SIG-M5 (cell line): ENCODE measurements at places on chromosomes 13 and 19.

GRCh38 chr19:9189535-9189934 is 10.8 kb downstream of the OR7D2 start:
- no peak for DNase-seq

DNA sequence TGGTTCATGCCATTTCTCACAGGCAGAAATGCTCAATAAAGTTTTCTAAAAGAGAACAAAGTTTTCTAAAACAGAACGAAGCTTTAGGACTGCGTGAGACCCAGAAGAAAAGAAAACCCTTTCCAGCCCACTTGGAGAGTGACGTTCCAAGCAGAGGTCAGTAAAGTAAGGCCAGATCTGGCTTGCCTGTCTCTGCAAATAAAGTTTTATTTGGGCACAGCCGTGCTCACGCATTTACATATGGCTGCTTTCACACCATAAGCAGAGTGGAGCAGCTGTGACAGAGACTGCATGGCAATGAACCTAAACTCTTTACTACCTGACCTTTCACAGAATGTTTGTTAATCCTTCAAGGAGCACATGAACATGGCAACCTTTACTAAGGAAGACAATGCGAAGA is 23.6 kb downstream of the IRS2 start:
- no peak for DNase-seq

GRCh38 chr19:11506967-11507366 is 1.3 kb upstream of the ZNF653 start:
- DNase-seq: no peak

- no peak for DNase-seq
Measured at GRCh38 chr13:59495299-59495698, 668.4 kb downstream of the DIAPH3 start.

DNA sequence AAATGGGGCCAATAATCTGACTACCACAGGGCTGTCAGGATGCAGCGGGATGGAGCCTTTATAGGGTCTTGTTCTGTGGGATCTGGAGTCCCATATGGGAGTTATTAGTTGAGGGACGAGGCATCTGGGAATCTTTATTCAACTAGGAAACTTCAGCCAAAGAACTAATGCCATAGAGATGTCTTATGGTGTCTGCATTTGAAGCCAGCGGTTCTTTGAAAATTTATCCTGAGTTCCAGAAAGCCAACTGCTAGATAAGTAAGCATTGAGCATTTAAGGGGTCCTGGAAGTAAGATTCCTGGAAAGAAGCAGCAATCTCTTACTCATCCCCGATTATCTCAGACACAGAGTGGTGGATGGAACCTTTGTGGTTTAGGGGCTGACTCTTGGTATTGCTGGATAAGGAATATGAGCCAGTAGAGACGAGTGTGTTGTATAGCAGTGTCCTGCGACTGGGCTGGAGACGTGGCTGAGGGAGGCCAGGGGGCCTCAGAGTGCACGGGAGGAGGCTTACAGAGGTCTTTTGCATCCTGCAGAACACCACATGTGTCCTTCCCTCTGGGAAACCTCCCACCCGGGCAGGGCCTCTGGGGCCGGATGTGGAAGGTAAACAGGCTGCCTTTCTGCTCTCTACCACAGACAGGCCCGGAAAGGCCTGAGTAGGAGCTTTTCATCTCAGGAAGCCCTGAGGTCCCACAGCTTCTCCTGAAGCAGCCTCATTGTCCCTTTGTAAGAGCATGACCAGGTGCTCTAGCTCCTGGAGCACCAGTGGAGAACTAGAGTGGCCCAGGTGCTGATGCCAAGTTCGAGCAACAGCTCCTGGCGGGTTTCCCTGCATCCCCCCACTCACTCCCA is 28.8 kb downstream of the ACTN4 start:
- no peak for DNase-seq

DNA sequence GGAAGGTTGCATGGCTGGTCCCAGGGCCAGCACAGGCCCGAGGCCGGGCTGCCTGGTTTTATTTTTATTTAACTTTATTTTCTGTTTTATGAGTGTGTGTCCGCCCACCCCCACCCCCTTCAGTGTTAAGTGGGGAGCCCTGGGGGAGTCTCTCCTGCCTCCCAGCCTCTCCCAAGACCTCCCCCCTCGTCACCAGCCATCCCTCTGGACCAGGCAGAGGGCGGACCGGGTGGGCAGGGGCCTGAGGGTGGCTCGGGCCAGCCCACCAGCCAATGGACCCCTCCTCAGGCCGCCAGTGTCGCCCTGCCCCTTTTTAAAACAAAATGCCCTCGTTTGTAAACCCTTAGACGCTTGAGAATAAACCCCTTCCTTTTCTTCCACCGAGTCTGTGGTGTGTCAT is 531 bp upstream of the TGFBR3L start:
- DNase-seq: no peak

DNA sequence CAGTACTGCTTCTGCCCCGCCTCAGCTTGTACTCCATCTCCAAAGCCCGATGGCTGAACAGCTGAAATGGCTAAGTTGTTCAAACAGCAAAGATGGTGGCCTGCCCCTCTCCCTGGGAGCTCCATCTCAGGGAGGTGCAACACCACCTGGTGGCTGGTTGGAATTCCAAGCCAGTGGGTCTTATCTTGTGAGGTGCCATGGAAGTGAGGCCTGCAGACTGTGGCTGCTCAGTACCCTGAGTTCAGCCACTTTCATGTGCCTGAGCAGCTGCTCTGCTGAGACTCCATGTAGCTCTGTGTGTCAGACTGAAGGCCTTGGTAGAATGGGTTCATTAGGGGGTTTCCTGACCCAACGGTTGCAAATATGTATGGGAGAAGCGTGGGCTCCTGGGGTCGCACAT is 67.3 kb upstream of the SPRY2 start:
- DNase-seq: no peak

- no peak for DNase-seq
Measured at GRCh38 chr19:2355168-2356035, 4.7 kb upstream of the TMPRSS9 start.

DNA sequence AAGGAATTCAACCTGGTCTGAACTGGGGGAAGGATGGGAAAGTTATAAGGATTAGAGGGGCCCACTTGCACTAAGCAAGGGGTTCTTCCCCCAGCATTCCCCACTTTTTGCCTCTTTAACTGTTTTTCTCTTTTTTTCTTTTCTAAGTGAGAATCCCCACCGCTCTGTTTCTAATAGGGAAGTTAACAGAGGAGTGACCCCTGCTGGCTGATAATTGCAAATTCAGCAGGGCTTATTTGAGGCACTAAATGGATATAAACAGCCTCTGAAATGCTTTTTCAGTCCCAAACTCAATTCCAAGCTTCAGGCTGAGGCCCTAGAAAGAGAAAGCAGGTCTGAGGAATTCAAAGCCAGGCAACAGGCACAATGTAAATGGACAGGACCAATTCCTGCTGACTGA is 38.2 kb upstream of the CEACAM21 start:
- no peak for DNase-seq

GRCh38 chr19:3066482-3067049 is 4.3 kb upstream of the TLE5 start:
- DNase-seq: no peak

DNA sequence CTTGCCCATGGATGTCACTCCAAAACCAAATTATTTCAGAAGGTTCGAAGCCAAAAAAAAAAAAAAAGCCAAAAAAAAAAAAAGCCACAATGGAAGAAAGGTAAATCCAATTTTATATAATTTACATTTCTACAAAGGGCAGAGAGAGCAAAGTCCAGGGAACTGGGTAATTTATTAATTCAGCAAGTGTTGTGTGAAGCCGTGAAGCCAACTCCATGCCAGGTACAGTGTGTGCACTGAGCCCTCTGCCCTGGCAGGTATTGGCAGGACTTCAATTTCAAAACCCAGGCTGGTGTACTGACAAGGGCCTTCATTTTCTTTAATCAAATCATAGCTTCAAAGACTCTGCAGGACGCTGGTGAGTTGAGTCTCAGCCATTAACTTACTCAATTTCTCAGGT is 5.5 kb upstream of the RFPL4A start:
- DNase-seq: no peak

GRCh38 chr19:16382775-16383543 is 58.3 kb downstream of the KLF2 start:
- no peak for DNase-seq

GRCh38 chr19:48094855-48095203 is 15.8 kb downstream of the PLA2G4C start:
- DNase-seq: no peak

GRCh38 chr13:51154029-51154555 is 43.0 kb upstream of the C13orf42 start:
- DNase-seq: no peak

DNA sequence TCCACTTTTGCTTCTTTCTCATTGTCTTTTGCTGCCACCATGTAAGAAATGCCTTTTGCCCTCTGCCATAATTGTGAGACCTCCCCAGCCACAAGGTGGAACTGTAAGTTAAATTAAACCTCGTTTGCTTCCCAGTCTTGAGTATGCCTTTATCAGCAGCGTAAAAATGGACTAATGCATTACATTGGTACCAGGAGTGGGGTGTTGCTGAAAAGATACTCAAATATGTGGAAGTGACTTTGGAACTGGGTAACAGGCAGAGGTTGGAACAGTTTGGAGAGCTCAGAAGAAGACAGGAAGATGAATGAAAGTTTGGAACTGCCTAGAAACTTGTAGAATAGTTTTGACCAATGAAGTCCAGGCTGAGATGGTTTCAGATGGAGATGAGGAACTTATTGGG is 115.2 kb downstream of the B3GLCT start:
- no peak for DNase-seq

GRCh38 chr19:49430172-49430677 is 5.0 kb downstream of the GFY start:
- no peak for DNase-seq

DNA sequence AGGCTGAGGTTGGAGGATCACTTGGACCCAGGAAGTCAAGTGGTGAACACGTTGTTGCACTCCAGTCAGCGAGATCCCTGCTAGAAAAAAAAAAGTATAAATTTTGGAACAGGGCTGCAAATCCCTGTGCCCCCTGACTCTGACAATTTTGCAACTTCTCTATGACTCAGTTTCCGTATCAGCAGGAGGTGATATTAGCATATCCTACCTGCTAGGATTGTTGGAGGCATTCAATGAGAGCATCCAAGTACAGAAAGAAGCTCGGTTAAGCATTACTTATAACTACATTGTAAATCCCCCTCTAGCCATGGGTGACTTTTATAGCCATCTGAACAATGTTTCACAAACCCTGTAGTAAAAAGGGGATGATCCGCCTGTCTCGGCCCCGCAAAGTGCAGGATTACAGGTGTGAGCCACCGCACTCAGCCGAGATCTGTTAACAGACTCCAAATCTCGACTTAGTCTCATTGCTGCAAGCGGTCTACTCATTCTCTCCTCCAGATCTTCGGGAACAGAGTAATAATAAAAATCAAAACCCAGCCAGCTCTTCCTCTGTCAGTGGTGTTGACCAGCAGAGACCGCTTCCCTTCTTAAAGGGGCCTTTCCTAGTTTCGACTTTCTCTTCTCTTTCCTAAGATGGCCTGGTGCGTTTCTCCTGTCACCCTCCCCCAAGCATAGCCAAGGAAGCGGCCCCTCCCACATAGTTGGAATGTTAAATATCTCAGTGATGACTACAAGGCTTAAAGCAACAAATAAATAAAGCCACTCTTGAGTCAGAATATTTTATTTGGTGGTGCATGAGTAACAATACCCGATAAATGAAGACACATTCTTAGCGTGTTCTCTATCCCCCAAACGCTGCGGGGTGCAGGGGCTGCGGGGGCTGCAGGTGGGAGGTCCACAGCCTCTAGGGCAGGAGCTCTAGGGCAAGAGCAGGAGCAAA is 10.3 kb upstream of the BICRA start:
- DNase-seq: no peak

DNA sequence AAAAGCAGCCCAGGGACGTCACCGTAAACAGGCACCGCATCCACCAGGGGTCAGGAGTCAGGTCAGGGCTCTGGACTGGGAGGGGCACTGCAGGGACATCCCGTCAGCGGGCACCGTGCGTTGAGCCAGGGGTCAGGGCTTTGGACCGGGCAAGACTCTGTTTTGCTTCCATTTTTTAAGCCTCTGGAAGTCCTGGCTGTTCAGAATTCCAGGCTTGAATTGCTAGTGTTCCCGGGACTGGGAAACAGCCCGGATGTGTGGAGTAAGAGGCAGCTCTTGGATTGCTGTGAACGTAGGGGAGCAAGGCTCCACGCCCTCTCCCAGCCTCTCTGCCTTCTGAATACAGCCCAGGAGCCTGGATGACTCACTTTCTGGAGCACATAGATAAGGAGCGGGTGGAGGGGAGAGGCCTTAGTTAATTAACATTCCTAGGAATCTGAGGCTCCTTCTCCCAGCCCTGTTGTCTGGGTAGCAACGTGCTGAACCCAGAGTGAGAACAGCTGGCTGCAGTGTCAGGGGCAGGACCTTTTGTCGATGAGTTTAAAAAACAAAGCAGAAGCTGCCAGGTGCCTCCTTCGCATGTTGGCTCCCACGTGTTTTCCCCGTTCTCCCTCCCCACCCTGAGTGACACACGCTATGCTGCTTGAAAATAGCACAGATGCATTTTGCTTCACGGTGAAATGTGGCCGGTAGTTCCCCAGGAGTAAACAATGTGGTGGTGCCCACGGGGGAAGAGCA is 21.9 kb downstream of the ATP11A start:
- DNase-seq: no peak

GRCh38 chr13:39876258-39876657 is 220.8 kb downstream of the COG6 start:
- no peak for DNase-seq

DNA sequence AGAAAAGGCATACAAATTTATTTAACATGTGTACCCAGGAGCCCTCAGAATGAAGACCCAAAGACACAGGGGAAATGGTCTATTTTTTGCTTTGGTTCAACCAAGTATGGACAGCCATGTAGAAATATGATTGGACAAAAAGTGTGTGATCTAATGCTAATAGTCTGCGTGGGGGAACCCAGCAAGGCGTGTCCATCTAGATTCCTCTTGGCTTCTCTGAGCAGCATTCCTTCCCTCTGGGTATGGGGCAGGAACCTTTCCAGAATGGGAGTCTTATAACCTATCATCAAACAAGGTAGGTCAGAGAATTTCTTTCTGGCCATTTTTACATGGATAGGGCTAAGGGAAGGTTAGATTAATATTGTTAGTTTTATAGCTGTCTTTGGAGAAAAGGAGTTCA is 698.2 kb downstream of the FGF9 start:
- DNase-seq: no peak

DNA sequence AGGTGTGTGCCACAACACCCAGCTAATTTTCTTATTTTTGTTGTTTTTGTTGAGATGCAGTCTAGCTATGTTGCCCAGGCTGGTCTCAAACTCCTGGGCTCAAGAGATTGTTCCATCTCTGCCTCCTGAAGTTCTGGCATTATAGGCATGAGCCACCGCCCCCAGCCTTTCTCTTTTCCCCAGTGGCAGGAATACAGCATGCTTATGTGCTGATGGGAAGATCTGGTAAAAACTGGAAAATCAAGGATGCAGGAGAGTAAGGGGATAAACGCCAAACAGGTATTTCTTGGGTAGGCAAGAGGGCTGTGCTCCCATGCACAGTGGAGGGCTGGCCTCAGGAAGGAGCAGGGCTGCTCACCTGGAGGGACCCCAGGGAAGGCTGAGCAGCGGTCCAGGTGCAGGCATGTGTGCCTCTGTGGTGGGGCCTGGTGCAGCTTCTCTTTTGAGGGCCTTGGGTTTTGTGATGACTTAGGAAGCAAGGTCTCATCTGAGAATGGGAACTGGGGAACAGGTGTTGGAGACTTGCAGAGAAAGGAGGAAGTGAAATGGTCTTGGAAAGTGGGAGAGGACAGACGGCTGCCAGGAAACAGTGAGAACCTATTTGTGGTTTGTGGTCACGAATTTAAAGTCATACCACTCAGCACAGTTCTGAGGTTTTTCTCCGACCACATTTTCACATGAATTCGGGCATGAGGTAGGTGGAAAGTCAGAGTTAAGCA is 106.5 kb downstream of the TEX26 start:
- peak; percentile 6 for DNase-seq

- DNase-seq: no peak
Measured at GRCh38 chr19:13429563-13429962, 76.7 kb downstream of the CACNA1A start.

- DNase-seq: no peak
Measured at GRCh38 chr13:103958691-103959090, 892.5 kb upstream of the SLC10A2 start.
